ENCODE measurements at places on chromosomes 4 and X. TPM values are rescaled to one million over a fixed set of nuclear protein-coding genes. Genes with fewer than 3 reads are reported as not detected.

Gene G3BP2
- 178 TPM for total RNA-seq

Gene HNRNPH2
- 60.8 TPM for total RNA-seq

Gene OTC
- total RNA-seq: not detected

Gene SLC9B2
- 13.4 TPM for total RNA-seq

- H3K27ac ChIP-seq: no peak overlapping the region
- no peaks in the 10 kb centered on the region for H3K4me1 ChIP-seq
- no peak overlapping the region for H3K4me3 ChIP-seq
Measured at GRCh38 chrX:76977452-76977851, 469.7 kb upstream of the FGF16 start.

DNA sequence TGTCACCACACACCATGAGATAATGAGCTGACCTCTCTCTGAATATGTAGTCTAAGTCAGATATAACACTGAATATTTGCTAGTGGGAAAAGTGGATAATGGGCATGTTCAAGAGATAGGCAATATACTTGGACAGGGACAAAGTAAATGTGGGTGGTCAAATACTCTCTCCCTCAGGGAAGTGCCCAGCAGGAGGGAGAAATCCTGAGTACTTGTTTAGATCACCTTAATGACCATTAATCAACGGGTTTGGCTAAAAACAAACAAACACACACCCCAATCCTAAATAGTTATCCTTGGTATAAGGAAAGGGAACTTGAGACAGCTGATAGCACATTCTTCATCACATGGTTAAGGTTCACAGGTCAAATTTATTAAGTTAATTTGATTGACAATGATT is 933.5 kb downstream of the C4orf33 start:
- DNase-seq: no peak
- no peak overlapping the region for H3K4me3 ChIP-seq
- no peaks in the 10 kb centered on the region for H3K4me1 ChIP-seq
- H3K27ac ChIP-seq: no peak overlapping the region
- no peaks in the 10 kb centered on the region for H3K36me3 ChIP-seq
